ENCODE measurements at places on chromosomes 1 and 21.

- no peak for DNase-seq
Measured at GRCh38 chr21:29170944-29171343, 40.5 kb downstream of the MAP3K7CL start.

DNA sequence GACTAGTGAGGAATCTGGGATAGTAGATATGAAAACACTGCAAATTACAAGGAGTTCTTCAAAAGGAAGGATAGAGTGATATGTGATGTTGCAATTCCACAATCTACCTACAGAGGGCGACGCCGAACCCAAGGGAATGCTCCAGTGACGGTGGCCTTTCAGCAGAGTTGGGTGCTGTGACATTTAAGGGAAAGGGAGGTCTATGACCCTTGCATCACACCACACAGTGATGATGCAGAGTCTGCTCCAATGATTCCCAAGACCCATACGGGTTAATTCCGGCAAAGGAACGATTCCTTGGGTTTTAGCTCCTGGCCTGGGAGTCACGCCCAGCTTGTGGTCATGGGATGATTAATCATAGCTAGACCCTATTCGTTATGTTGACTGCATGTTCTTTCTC is 123.0 kb upstream of the IGSF21 start:
- DNase-seq = no peak

DNA sequence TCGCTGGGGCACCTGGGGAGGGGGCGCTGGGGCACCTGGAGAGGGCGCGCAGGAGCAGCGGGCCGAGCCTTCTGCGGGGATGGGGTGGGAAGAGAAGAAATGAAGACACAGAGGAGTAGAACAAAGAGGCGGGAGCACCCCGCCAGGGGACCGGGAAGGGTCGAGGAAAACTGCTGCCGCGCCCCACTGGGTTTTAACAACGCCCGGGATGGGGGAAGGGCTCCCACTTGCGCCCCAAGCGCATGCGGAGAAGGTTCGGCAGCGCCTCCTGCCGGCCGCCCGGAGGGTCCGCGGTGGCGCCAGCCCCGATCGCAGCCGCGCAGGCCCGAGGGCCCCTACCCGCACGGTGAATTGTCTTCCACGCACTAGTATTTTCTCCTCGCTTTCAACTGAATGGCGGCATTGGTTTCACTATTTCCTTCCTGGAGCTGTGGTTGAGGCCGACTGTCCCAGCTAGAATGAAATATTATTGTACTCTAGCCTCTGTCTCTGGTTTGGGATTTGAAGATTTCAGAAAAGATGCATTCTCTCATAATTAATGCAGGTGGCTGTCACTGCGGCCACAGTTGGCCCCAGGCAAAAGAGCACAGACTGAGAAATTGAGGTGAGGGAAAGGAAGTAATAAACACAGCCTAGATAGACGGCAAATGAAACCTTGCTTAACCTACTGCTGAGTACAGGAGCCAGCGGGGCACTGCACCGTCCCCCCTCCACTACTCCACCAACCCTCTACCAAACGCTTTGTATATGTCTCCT is 57.3 kb downstream of the MAB21L3 start:
- DNase-seq = peak; percentile 79

DNA sequence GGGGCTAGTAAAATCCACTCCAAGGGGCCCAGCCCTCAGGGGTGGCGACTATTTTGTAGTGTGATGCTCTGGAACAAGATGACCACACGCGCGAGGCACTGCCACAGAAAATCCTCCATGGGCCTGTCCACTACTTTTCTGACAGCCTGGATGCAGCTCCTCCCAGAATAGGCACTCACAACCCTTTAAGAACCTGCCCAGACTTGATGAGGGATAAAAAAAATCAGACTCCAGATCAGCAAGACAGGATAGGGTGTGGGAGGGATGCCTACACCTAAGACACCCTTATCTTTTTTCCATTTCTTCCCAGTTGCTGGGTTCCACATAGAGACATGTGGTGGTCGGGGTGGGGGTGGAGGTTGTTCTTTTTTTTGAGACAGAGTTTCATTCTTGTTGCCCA is 33.5 kb downstream of the PCAT6 start:
- DNase-seq = no peak

DNA sequence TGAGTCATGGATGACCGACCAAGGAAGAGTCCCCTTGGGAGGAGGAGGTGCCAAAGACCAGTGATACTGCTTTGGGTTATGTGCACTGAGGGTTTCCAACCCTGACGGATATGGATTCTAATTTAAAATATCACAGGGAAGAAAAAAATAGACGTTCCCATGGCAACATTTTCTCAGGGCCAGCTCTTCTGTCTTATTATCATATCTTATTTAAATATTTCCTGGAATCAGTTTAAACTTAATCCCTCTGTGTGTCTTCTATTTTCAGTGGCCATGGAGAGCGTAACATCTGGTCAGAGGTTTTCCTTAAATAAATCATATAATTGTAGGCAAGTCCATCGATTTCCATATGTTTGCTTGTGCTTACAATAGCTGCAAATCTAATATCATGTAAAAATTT is 205.4 kb upstream of the FMN2 start:
- DNase-seq = no peak

DNA sequence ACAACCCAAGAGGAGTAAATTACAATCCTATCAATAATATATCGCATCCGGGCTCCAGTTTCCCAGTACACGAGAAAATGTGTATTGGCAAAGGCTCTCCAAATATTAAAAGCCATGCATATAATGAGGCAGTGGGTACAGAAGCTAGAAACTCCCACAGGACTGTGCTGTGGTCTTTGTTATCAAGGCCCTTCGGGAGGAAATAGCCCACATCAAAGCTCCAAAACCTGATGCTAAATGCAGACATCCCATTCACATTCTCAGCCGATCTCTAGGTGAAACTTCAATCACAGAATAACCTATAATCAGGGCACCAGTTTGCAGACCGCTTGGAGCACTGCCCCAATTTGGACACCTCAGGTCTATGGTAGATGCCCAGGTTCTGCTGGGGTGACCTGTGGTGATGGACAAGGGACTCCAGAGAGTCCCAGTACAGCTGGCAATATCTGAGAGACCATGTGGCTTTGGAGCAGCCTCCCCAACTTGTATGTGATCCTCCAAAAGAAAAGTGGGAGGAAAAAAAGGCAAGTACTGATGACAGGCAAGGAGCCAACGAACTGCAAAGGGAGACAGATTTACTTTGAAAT is 148.8 kb upstream of the CAMK1G start:
- DNase-seq = no peak

GRCh38 chr1:41578712-41579335 is 94.3 kb upstream of the EDN2 start:
- DNase-seq = no peak

- DNase-seq = no peak
Measured at GRCh38 chr21:14870853-14871149, 194.0 kb downstream of the NRIP1 start.

Data from stimulated activated CD4-positive, alpha-beta T cell treated with anti-CD3 and anti-CD28 coated beads, TNF-alpha, amount 100 ng/mL, for 48 hours (primary cell).